Activated CD4-positive, CD25-positive, alpha-beta regulatory T cell treated with anti-CD3 and anti-CD28 coated beads, Interleukin-2, amount 50 U/mL, for 16 hours (primary cell): ENCODE measurements at places on chromosomes 6 and 20.

DNA sequence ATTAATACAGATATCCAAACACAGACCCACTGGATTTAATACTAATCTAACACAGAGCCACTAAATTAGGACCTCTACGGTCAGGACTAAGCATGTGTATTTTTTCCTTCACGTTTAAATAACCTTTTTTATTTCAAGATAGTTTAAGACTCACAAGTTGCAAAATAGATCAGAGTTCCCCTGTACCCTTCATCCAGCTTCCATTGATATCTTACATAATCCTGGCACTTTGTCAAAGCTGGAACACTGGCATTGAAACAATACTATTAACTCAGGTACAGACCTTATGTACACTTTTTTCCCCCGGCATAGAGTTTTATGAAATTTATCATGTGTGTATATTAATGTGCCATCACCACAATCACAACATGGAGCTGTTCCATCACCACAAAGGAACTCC lies 2.1 kb downstream of the C6orf163 start:
- no peak for DNase-seq

DNA sequence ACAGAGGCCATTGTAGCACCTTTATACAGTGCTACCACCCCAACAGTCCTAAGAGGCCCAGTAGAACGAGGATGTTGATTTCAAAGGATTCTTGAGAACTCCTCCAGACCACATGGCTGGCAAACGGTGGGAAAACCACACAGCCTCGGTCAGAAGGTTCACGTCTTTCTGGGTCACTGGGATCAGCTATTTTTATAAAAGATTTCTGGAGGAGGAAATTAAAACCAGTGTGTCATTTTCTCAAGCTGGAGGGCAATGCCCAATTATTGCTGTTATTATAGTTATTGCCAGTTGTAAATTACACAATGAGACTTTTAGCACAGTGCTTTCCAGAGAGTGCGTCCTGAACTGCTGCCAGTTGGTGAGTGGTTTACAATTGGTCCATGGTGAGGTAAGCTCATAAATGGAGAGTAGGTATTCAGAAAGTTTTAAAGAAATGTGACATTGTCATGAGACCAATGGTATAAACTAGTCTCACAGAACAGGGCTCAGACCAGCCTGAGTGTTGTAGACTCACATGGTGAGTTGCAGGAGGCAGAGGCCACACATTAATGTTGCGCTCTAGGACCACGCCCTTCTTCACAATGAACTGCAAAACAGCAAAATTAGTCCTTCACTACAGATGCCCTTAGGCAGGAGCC lies 8.4 kb upstream of the PPP1R14C start:
- no peak for DNase-seq

GRCh38 chr6:52482903-52483670 lies 62.9 kb downstream of the EFHC1 start:
- no peak for DNase-seq

DNA sequence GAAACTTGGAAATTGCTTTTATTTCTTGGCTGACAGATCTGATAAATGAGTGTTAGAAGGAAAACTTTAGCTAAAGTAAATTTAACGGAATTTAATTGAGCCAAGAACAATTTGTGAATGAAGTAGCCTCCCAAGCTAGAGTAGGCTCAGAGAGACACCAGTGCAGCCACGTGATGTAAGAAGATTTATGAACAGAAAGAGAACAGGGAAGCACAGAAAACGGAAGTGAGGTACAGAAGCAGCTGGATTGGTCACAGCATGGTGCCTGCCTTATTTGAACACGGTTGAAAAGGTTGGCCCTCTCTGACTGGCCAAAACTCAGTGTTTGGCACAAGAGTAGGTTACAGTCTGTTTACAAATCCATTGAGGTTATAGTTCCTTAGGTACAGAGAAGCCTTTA lies 29.5 kb upstream of the IFNGR1 start:
- no peak for DNase-seq

DNA sequence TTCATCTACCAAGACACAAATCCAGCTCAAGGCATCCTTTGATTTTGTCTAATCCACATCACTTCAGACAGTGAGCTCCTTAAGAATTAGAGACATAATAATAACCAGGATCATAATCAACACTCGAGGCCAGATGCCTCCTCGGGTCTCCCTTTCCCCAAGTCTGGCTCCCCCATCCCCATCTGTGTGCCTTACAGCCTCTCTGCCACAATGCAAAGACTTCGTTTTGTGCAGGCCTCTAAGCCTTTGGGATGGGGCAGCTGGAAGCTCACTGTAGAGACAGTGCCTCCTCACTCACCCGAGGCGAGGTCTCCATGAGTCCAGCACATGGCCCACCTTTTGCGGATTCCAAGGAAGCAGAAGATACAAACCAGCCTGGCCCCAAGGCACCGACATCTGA lies 30.3 kb downstream of the LRFN2 start:
- no peak for DNase-seq

GRCh38 chr20:63180569-63181185 lies 35.3 kb downstream of the YTHDF1 start:
- no peak for DNase-seq

GRCh38 chr6:7896465-7896987 lies 14.1 kb downstream of the TXNDC5 start:
- no peak for DNase-seq

DNA sequence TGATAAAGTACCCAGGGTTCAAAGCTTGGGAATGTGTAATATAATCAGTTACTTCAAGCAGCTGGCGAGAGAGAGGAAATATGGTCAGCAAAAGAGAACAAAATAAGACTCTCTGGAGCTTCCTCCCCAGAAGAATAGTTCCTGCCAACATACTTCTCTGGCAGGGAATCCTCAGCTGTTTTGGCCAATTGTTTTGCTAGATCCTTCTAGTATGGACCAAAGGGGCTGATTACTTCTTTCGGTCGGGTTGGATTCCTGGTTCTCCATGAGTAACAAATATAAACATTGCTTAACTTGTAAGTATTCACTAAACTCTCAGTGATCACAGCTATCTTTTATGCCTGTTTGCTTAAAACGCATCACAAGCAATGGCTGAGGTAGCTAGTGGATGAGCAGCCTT lies 31.4 kb upstream of the FBXO9 start:
- DNase-seq, result no peak

GRCh38 chr6:28901831-28902230 lies 22.0 kb downstream of the TRIM27 start:
- DNase-seq, result no peak

DNA sequence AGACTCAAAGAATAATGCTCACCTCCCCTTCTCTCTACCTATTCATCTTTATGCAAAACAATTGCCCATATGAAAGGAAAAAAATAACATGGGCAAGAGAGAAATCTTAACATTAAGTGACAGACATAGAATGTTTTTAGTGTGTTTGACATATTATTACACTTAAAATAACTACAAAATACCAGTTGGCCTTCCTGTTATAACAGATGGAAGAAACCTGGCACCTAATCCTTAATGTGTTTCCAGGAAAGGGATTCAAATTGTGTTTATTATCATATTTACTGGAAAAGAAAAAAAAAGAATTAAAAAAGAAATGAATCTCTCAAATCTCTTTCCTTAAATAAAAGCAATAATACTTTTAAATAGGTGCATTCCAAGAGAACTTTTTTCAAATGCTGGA lies 158.6 kb downstream of the LAMP5 start:
- DNase-seq, result no peak

DNA sequence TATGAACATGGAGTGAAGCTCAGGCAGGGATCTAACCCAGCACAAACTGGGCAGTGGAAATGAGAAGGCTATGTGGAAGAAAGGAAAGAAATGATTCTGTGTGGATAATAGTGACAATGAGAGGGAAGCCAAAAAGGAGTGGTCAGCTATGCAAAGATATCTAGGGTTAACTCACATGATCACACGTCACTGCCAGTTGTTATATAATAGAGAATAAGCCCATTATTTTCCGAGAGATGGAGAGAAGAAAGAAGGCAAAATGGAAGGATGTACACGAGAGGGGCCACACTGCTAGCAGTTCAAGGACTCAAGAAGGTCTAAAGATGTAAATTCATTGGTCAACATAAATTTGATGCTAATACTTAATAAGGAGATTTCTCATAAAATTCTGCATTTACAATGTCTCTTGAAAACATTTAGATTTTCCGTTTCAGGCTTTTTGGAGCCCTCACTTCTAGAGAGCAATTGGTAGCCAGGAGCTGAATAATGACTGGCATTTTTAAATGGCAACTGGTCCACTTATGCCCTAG lies 18.8 kb upstream of the RCAN2 start:
- no peak for DNase-seq

GRCh38 chr6:157157258-157157657 lies 166.1 kb downstream of the TMEM242 start:
- no peak for DNase-seq

DNA sequence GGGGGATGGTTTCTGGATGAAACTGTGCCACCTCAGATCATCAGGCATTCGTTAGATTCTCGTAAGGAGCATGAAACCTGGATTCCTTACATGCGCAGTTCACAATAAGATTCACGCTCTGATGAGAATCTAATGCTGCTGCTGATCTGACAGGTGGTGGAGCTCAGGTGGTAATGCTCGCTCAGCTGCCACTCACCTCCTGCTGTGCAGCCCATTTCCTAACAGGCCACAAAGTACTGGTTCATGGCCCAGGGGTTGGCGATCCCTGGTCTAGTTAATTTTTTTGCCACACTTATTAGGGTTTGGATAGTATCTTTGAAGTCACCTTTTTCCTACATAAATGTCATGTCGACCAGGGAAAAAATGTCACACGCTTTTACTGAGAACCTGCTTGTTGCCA lies 96.8 kb upstream of the MLIP start:
- DNase-seq, result no peak

DNA sequence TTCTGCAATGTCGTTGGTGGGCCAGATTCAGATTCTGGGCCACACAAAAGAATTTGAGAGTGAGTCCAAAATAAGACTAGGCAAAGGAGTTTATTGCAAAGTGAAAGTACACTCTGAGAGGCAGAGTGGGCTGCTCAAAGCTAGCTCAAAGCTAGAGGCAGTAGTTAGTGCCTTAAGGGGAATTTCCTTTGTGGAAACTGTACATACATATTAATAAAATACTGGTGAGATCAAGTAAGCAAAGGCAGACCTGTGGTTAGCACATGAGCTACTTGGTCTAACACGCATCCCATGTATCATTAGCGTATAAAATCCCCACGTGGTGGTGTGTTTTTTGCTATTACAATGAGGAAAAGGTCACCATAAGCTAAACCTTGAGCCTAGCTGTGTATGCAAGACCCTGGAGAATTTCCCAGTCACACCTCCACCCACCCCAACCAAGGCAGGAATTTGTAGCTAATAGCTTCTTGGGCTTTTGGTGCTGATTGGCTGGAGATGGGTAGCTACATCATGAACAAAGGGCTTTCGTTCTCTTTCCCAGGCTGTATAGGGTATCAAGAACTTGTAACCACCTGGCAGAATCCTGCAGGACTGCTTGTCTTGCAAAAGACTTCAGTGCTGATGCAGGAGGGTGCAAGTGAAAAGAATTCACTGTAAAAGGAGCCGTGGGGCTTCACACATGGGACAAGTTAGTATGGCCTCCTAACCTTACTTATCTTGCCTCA lies 14.7 kb upstream of the TRIM26 start:
- no peak for DNase-seq

GRCh38 chr20:44572551-44573500 lies 9.6 kb upstream of the PKIG start:
- DNase-seq, result no peak

DNA sequence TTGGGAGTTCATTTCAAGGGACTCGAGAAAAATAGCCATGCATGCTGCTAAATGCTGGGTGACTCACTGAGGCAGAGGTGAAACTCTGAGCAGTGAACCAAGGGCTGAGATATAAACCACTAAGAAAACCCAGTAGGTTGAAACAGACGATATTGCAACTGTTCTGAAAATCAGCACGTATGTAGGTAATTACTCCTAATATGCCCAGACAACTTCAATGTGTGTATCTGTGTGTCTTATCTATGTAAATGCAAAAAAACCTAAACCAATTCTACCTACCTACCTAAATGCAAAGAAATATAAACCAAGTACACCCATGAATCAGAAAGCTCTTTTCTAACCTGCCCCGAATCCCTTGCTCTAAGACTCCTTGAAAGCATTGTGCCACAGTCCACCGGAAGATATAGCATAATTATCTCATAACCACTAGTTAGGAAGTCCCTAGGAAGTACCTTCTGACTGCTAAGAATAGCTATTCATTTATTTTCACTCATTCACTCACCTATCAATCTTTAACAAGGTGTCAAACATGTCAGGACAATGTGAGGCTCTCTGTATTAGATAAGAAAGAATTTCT lies 458.7 kb upstream of the RUNX2 start:
- no peak for DNase-seq

DNA sequence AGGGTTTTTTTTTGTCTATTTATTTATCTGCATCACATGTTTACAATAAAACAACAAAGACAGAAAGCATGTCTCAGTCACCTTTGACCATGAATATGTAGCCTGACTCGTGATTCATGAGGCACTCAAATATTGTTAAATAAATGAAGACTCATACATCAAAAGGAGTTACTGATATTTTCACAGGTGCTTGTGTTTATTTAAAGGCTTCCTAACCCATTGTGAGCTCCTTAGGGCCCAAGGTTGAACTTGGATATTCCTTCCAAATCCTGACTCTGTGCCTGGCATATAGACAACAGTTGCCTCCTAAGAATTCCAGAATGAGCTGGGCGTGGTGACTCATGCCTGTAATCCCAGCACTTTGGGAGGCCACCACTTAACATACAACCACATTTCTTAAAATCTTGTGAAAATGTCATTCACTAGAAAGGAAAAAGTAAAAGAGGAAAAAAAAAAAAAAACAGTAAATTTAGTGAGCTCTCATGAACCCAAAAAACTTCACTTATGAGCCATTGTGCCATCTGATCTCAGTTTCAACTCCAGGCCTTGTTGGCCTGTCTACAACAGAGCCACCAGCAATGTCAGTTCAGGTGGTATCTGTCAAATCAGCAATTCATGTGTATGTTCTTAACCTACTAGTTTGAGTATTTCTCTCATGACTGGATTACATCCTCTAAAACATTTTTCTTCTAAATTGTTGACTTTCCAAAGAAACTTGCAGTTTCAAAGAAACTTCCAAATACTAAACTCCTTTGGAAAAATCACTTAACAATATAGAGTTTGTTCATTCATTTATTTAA lies 162.7 kb upstream of the MARCKS start:
- DNase-seq, result no peak

- no peak for DNase-seq
Measured at GRCh38 chr6:154841109-154841508, 107.9 kb downstream of the SCAF8 start.

DNA sequence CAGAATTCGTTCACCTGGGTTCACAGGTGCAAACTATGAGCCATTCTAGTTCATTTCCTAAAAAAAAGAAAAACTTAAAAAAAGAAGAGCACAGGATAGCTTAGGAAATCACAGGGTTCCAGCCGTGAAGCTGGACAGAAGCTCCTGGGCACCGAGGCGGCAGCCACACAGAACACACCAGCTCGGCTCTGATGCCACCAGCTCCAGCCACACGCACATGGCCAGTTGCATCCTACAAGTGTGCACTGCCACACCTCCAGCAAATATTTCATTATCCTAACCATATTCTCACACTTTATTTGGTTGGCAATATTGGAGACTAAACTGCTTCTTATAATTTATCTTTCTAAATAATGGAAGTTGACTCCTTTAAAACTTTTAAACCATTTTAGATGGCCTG lies 26.2 kb upstream of the AFDN start:
- no peak for DNase-seq

- DNase-seq, result peak; percentile 71
Measured at GRCh38 chr6:27772261-27773001, 139.8 kb downstream of the OR2B2 start.
